ENCODE measurements at places on chromosomes 12 and 14.

- H3K27ac ChIP-seq, result no peak overlapping the region
- no peaks in the 10 kb centered on the region for H3K36me3 ChIP-seq
- no peak overlapping the region for H3K4me3 ChIP-seq
- no peaks in the 10 kb centered on the region for H3K27me3 ChIP-seq
- peaks cover 15% of the 10 kb centered on the region for H3K4me1 ChIP-seq
- DNase-seq, result no peak
Observed at GRCh38 chr14:67817750-67818438, 1.5 kb upstream of the ZFYVE26 start.

GRCh38 chr14:102882226-102882906 is 40.1 kb upstream of the AMN start:
- H3K4me3 ChIP-seq, result no peak overlapping the region
- H3K27me3 ChIP-seq, result no peaks in the 10 kb centered on the region
- no peak for DNase-seq
- no peak overlapping the region for H3K27ac ChIP-seq
- peaks cover 4% of the 10 kb centered on the region for H3K36me3 ChIP-seq

DNA sequence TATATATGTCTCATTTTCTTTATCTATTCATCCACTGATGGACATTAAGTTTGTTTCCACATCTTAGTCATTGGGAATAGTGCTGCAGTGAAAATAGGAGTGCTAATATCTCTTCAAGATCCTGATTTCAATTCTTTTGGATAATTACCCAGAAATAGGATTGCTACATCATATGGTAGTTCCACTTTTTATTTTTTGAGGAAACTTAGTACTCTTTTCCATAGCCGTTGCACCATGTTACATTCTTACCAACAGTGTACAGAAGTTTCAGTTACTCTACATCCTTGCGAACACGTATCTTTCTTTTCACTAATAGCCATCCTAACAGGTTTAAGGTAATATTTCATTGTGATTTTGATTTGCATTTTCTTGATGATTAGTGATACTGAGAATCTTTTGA is 29.8 kb downstream of the TESPA1 start:
- H3K4me3 ChIP-seq, result no peak overlapping the region
- H3K36me3 ChIP-seq, result no peaks in the 10 kb centered on the region
- DNase-seq, result no peak
- H3K27ac ChIP-seq, result no peak overlapping the region
- H3K27me3 ChIP-seq, result no peaks in the 10 kb centered on the region

DNA sequence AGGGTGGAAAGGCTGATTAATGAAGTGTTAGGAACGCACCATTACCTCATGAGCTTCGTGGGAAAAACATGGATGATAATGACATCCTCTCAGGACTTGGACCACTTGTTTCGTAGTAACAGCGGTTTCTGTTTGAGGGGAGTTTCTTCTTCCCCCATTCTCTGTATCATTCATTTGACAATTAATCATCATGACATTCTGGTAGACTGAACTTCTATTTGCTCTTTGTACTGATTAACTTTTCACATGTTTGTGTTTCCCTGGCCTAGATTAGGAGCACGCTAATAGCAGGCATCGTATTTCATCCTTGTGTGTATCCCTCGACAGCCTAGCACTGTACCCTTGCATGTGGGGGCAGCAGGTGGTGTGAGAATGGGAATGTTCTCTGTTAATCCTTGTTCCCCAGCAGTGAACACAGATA is 8.0 kb downstream of the LRRC74A start:
- H3K4me3 ChIP-seq, result no peak overlapping the region
- no peak overlapping the region for H3K27ac ChIP-seq
- no peaks in the 10 kb centered on the region for H3K36me3 ChIP-seq
- H3K27me3 ChIP-seq, result no peaks in the 10 kb centered on the region
- DNase-seq, result no peak

GRCh38 chr14:35553808-35554207 is 19.8 kb downstream of the INSM2 start:
- H3K27ac ChIP-seq, result peak overlapping the region; percentile 5
- H3K36me3 ChIP-seq, result no peaks in the 10 kb centered on the region
- peaks cover 5% of the 10 kb centered on the region for H3K4me1 ChIP-seq
- H3K27me3 ChIP-seq, result no peaks in the 10 kb centered on the region
- no peak overlapping the region for H3K4me3 ChIP-seq

GRCh38 chr14:37813732-37814131 is 218.3 kb downstream of the TTC6 start:
- no peak overlapping the region for H3K27ac ChIP-seq
- H3K4me3 ChIP-seq, result no peak overlapping the region
- H3K4me1 ChIP-seq, result no peaks in the 10 kb centered on the region
- no peaks in the 10 kb centered on the region for H3K36me3 ChIP-seq
- no peak for DNase-seq
- no peaks in the 10 kb centered on the region for H3K27me3 ChIP-seq

DNA sequence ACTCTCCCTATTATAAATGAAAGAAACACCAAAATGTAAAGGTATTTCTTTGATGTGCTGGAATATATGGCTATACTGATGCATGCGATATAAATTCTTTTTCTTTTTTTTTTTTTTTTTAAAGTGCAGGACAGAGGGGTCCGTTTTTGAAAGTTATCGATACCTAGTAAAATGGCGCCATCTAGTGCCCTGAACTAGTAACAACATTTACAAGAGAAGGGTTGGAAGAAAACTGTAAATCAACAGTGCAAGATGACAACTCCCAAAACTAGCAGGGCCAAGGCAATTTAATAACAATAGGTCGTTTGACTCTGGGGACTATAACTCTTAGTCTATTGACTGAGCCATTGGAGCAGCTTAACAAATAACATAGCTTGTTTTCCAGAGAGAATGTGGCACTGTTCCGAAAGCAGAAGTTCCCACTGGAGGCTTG is 137.7 kb downstream of the SPTSSA start:
- no peaks in the 10 kb centered on the region for H3K36me3 ChIP-seq
- no peaks in the 10 kb centered on the region for H3K4me1 ChIP-seq

GRCh38 chr12:110280392-110280778 is 662 bp upstream of the ATP2A2 start:
- peak overlapping the region; percentile 94 for H3K27ac ChIP-seq
- no peak for DNase-seq
- H3K4me1 ChIP-seq, result peaks cover 4% of the 10 kb centered on the region
- no peaks in the 10 kb centered on the region for H3K27me3 ChIP-seq

DNA sequence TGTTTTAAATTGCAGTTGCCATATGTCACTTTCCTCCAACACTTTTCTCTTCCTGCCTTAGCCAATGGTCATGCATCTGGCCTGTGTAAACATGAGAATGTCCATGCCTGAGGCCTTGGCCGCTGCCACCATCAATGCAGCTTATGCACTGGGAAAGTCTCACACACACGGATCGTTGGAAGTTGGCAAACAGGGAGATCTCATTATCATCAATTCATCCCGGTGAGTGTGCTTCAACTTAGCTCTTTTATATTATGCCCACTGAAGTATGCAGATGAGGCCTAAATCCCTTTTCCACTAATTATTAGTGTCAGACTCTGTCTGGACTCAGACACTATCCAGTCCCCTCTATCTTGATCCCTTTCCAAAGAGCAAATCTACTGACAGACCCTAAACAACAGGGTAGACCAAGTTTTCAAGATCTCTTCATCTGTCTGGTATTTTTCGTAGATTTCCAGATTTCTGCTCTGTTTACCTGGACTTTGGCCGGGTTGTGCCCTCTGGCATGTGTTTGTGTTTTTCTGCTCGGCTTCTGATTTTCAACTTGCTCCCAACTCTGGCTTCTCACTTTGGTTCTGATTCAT is 23.2 kb downstream of the AMDHD1 start:
- no peaks in the 10 kb centered on the region for H3K27me3 ChIP-seq
- no peaks in the 10 kb centered on the region for H3K4me1 ChIP-seq
- no peaks in the 10 kb centered on the region for H3K36me3 ChIP-seq

DNA sequence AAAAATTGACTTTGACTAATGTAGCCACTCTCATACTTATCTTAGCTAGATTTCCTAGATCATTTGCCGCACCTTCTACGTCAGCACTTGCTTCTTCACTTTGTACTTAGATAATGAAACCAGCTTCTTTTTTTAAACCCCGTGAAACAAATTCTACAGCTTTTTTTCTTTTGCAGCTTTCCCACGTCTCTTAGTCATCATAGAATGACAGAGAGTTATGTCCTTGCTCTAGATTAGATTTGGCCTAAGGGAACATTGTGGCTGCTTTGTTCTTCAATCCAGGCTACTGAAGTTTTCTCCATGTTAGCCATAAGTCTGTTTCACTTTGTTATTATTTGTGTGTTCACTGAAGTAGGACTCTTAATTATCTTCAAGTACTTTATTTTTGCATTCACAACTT is 94.9 kb downstream of the SLCO1A2 start:
- H3K4me1 ChIP-seq, result no peaks in the 10 kb centered on the region
- no peak overlapping the region for H3K27ac ChIP-seq
- H3K27me3 ChIP-seq, result no peaks in the 10 kb centered on the region
- no peak overlapping the region for H3K4me3 ChIP-seq
